Kidney (tissue), 22 donors: ENCODE measurements at places on chromosomes 1 and 21.

- no peaks in the 10 kb centered on the region for H3K36me3 ChIP-seq
- H3K4me1 ChIP-seq = no peaks in the 10 kb centered on the region
Measured at GRCh38 chr1:182192966-182193365, 131.5 kb upstream of the ZNF648 start.

GRCh38 chr1:167428395-167428794 is 89.9 kb downstream of the CD247 start:
- no peaks in the 10 kb centered on the region for H3K27me3 ChIP-seq
- H3K36me3 ChIP-seq = no peaks in the 10 kb centered on the region
- no peak for DNase-seq
- H3K27ac ChIP-seq = no peak overlapping the region

GRCh38 chr1:153933955-153934354 is 11.2 kb upstream of the GATAD2B start:
- H3K27ac ChIP-seq = no peak overlapping the region
- no peak for DNase-seq
- no peaks in the 10 kb centered on the region for H3K27me3 ChIP-seq
- peaks cover 5% of the 10 kb centered on the region for H3K36me3 ChIP-seq

- no peaks in the 10 kb centered on the region for H3K36me3 ChIP-seq
- no peak for DNase-seq
- no peak overlapping the region for H3K4me3 ChIP-seq
- no peak overlapping the region for H3K27ac ChIP-seq
- no peaks in the 10 kb centered on the region for H3K27me3 ChIP-seq
- H3K4me1 ChIP-seq = no peaks in the 10 kb centered on the region
Measured at GRCh38 chr1:5109633-5110032, 455.2 kb downstream of the AJAP1 start.

GRCh38 chr1:101137144-101138126 is 99.4 kb upstream of the S1PR1 start:
- no peak overlapping the region for H3K27ac ChIP-seq
- no peak overlapping the region for H3K4me3 ChIP-seq
- no peaks in the 10 kb centered on the region for H3K27me3 ChIP-seq
- DNase-seq = no peak

DNA sequence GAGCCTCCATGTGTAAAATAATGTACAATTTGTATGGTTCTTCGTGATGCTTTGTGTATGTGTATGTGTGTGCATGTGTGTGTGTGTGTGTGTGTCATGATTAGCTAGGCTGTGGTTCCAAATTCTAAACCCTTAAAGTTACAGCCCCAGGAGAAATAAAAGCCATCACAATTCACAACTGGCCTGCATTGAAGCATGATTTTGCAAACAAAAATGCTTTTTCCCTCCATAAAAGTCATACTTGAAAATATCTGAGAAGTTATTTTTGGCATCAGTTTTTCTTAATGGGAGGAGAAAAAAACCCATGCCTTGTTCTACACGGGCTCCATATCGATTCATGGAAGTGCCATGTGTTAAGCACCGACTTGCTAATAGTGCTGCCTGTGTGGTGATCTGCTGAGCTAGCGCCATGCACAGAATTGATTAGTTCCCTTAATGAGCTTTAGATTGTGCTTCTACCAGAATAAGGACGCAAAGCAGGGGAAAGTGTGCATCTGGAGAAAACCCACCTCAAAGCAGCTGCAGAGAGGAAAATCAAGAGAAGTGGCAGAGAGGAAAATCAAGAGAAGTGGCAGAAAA is 207.3 kb downstream of the DSCAM start:
- H3K36me3 ChIP-seq = no peaks in the 10 kb centered on the region
- H3K27ac ChIP-seq = no peak overlapping the region
- H3K27me3 ChIP-seq = no peaks in the 10 kb centered on the region
- no peak overlapping the region for H3K4me3 ChIP-seq
- no peak for DNase-seq

DNA sequence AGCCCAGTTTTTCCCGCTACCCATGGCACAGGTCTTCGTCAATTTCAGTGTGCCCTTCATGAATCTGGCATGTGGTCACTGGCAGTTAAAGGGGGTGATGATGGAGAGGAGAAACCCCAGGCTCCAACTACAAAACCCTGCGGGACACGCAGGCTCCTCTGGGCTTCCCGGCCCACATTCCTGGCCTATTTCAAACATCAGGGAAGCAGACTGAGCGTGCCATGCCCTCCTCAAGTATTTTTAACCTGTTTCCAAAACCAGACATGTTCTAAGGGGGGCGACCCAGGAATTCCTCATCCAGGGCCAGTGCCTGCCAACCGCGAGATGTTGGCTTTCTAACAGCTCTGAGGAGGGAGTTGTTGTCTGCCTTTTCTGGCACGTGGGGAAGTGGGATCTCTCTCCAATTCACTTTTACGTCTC is 85.1 kb downstream of the CAPZB start:
- H3K4me1 ChIP-seq = peaks cover 6% of the 10 kb centered on the region
- H3K4me3 ChIP-seq = no peak overlapping the region
- no peak for DNase-seq
- no peaks in the 10 kb centered on the region for H3K27me3 ChIP-seq

DNA sequence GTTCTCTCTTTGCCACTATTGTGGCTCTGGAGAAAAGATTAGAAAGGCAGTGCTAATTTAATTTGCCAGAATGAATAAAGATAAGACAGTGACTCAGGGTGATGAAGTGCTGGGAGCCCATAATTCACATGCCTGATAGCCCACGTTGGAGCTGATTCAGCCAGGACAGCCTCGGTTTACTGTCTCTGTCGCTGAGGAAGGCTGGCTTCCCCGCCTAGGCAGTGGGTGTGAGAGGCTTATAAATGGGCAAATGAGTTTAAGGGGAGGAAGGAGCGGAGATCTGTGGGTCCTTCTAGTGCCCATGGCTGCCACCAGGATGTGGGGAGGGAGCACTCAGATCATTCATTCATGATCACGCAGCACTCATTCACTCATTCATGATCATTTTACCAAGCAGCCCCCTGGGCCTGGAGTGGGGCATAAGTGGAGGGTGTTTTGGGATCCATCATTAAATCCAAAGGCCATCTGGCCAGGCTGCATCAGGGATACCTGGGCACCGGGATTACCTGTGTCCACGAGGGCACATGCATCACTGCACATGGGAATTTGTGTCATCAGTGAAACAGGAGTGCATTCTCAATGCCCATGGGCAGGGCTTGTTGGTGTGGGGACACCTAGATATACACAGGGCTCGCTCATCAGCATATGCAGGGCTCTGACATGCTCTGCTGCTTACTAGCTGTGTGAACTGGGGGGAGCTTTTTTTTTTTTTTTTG is 315.4 kb downstream of the MATN1 start:
- no peak for DNase-seq
- no peaks in the 10 kb centered on the region for H3K27me3 ChIP-seq
- no peaks in the 10 kb centered on the region for H3K4me1 ChIP-seq
- H3K4me3 ChIP-seq = no peak overlapping the region
- no peak overlapping the region for H3K27ac ChIP-seq
